ENCODE measurements at places on chromosomes 6 and 20.

DNA sequence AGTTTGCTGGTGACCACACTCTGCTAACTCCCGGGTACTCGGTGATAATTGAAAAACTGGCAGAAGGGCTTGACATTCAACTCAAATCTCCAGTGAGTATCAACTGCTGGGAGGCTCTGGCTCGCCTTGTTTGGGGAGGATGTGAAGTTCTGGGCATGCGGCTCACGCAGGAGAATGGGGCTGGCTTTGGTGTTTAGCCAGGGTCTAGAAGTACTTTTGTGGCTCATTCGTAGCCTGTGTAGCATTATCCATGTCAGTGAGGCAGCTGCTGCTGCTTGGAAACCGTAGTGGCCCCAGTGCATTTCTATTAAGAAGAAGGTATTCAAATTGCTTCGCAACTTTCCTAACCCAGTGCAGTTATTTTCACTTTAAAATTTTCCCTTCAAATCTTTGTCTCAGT lies 52.2 kb downstream of the KDM1B start:
- H3K27ac ChIP-seq = no peak overlapping the region
- H3K4me1 ChIP-seq = peaks cover 6% of the 10 kb centered on the region
- no peak for DNase-seq
- H3K27me3 ChIP-seq = no peaks in the 10 kb centered on the region

- H3K27ac ChIP-seq = no peak overlapping the region
- peaks cover 19% of the 10 kb centered on the region for H3K4me1 ChIP-seq
- H3K27me3 ChIP-seq = peaks cover 49% of the 10 kb centered on the region
- H3K36me3 ChIP-seq = no peaks in the 10 kb centered on the region
- peak; percentile 74 for DNase-seq
- peak overlapping the region; percentile 67 for H3K4me3 ChIP-seq
Measured at GRCh38 chr6:32415521-32416019, 8.6 kb upstream of the BTNL2 start.

DNA sequence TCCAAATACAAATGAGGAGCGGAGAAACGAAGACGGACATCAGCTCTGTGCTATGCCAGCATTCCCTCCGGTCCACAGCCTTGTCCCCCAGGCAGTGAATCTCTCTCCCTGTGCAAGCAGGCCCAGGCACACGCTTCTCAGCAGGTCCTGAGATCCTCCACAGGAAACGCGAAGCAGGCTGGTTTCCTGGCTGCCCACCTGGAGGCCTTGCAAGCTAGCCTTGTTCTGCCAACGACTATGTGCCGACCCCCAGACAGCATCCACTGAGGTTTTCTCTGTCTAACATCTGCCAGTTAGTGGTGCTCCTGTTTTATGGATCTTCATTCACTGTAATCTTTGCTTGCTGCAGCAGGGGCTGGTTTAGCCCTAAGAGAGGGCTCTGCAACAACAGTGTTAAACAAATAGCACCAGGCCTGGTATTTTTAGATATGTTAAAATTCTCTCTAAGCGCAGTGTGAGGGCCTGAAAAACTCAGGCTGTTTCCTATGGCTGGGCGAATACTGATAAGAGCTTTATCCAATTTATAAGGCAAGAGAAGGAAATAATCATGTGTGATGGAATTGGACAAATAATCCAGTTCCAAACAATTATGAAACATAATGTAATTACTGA lies 386.0 kb upstream of the ARID1B start:
- no peak overlapping the region for H3K4me3 ChIP-seq
- H3K27ac ChIP-seq = peak overlapping the region; percentile 15
- H3K27me3 ChIP-seq = no peaks in the 10 kb centered on the region
- DNase-seq = no peak
- H3K4me1 ChIP-seq = peaks cover 62% of the 10 kb centered on the region

- no peak overlapping the region for H3K4me3 ChIP-seq
- peaks cover 22% of the 10 kb centered on the region for H3K27me3 ChIP-seq
- no peak for DNase-seq
- no peak overlapping the region for H3K27ac ChIP-seq
- no peaks in the 10 kb centered on the region for H3K4me1 ChIP-seq
Measured at GRCh38 chr20:16760431-16761304, 12.5 kb downstream of the OTOR start.

Measured in naive B cell (primary cell).